T-cell (primary cell): ENCODE measurements at places on chromosomes 4 and X.

GRCh38 chr4:124179506-124180186 lies 532.9 kb downstream of the ANKRD50 start:
- DNase-seq: no peak

- no peak for DNase-seq
Observed at GRCh38 chrX:106672527-106672926, 54.0 kb upstream of the RNF128 start.

DNA sequence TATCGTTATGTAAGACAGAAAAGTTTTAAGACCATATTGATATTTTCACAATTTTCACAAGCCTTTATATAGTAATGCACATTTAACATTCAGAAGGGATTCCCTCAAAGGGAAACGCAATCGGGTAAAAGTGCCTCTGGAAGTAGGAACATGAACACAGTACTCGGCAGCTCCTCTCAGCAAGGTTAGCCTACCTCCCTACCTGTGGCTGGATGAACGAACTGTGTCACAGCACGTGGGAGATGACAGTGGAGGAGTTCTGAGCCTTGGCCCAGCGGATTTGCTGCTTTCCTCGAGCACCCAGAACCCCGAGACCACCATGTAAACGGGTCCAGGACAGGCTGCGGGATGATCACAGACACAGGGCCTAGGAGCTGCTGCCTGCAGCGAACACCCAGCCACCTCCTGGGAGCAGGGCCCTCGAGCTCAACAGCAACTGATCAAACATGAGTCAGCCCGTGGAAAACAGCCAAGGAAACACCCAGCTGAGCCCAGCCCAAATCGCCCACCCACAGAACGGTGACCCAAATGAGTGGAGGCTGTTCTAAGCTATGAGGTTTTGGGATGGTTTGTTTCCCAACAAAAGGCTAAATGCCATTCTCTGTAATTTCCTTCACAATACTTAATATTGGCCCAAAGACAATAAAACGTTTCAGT lies 30.4 kb downstream of the FAT1 start:
- DNase-seq: no peak

- DNase-seq: no peak
Observed at GRCh38 chr4:57640391-57641100, 530.4 kb upstream of the IGFBP7 start.

- no peak for DNase-seq
Observed at GRCh38 chr4:80308466-80308822, 27.1 kb upstream of the CFAP299 start.

DNA sequence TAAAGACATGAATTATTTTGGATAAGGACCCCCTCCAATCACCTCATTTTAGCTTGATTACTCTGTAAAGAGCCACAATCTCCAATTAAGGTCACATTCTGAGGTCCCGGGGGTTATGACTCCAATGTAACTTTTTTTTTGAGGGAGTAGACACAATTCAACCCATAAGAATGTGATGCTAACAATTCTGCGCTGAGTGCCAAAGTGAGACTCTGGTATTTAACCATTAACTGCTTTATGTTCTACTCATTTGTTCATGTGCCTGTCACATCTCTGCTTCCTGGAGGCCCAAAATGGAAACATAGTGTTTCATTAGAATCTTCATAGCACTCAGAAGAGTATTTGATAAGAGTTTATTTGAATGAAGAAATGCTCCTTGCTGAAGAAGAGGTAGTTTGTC lies 234.8 kb downstream of the CPE start:
- DNase-seq: no peak

DNA sequence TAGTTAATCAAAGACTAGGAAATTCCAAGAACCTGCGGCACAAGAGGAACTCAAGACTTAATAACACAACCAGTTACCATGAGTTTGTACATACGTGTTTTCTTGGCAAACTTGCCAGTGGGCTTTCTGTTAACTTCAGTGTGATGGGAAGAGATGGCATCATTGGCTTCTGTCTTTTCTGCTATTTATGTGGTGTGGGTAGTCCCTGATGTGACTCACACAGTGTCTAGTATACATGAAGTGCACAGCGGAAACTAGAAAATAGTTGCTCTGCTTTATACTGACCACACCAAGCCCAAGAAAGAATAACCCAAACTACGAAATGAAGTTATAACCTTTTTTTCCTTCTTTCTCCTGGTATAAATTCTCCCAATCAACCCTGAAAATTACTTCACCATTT lies 24.5 kb downstream of the DAPP1 start:
- DNase-seq: no peak

DNA sequence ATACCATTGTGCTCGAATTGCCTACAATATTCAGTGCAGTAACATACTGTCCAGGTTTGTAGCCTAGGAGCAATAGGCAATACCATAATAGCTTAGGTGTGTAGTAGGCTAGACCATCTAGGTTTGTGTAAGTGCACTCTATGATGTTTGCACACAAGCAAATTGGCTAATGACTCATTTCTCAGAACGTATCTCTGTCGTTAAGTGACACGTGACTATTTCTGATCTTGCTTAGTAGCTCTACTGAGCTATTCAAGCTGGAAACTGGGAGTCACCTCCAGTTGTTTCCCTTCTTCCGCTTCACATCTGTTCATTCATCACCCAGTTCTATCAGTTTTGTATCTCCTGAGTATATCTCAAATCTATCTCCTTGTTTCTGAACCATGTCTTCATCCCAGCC lies 86.1 kb downstream of the HNRNPD start:
- no peak for DNase-seq

DNA sequence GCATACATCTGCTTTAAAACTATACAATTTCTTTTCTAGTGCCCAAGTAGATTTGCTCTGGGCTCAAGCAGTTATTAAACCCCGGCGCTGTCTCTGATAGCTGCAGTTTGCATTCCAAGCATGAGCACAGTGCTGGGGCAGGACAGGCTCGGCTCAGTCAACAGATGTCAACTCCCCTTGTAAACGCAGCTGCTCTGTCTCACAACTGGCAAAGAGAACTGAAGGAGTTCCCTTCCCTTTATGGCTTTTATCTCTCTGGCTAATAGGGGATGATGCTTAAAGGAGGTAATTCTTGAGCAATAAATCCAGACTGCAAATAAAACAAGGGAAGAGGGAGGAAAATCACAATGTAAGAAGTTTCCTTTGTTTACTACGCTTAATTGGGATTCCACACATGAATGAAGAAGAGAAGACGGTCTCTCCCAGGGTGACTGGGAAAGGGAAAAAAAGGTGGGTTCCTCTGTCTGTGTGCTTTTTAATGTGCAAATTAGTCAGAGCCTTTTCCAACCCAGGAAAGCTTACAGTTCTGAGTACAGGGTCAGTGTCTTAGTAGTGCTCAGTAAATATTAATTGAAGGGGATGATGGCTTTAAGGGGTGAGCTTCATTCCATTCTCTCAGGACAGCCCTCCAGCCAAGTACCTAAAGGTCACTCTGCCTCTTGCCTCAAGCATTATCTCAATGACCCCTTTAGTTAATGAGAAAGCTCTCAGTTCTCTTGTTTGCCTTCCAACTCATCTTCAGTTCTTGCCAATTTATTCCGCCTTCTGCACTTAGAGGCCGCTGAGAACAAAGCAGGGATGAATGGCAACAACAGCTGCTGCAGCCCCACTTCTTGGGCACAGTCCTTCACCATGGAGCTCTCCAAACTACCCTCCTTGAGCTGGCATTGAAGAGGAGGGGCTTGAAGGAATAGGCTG lies 155.7 kb upstream of the JADE1 start:
- no peak for DNase-seq

DNA sequence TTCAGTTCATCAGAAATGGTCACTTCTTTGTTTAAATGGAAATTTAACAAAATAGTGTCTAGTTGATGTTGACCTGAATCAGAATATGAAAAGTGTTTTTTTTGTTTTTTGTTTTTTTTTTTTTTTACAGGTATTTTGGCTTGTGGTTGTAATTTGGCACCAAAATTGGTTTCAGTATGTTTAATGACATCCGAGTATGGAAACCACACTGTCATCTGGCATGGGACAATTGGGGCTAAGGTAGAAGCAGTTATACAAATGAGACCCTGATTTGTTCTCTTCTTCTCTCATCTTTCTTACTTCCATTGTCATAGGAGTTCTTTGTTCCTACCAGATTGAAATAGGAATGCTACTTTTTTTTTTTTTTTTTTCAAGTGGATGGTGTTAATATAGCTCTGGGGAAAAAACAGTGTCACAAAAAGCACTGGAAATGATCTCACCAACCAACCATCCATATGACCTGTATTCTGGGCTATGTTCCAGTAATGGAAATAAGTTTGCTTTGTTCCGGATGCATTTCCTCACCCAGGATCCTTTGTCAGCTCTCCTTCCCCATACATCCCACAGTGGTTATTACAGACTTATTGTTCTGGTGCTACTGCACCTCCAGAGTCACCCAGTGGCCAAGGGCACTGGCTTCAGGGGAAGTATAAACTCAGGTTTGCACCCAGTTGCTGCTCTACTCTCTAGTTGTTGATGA lies 95.8 kb downstream of the ATXN3L start:
- DNase-seq: no peak

DNA sequence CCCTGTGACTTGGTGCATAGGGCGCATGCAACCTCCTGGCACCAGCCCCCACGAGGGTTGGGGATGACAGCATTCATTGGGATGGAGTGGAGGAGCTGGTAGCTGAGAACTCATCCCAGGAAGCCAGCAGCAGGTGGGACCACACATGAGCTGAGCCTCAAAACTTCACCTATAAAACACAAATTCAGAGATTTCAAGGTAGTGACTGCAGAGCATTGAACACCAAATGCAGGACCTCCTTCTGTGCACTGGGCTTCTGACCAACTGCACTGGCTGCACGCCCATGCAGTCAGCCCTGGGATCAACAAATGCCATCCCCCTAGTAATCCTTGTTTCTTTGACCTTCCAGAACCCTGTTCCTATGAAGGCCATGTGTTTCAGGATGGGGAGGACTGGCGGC lies 197.8 kb downstream of the FRAS1 start:
- DNase-seq: no peak

DNA sequence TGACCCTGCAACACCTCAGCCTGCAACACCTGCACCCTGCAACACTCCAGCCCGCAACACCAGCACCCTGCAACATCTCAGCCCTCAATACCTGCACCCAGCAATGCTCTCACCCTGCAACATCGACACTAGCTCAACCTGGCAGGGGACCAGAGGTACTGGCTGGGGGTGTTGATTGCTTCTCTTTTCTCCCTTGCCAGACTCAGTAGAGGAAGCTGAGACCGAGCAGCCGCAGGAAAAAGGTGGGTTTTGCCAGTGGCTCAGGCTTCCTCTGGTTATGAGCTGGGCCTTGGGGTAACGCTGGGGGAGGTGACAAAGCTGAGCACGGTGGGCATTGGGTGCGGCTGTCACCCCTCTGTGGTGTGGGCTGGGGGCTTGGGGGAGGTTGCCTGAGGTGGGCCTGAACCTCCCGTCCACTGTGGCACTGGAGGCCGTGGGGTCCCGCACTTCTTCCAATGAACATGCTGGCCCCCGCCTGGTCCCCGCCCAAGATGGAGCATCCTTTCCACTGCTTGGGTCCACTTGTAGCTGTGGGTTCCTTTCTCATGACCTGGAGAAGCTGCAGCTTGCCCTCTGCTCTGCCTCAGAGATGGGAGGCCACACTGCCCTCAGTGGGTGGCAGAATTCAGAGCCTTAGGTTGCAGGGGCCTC lies 26.0 kb downstream of the SH3TC1 start:
- no peak for DNase-seq

DNA sequence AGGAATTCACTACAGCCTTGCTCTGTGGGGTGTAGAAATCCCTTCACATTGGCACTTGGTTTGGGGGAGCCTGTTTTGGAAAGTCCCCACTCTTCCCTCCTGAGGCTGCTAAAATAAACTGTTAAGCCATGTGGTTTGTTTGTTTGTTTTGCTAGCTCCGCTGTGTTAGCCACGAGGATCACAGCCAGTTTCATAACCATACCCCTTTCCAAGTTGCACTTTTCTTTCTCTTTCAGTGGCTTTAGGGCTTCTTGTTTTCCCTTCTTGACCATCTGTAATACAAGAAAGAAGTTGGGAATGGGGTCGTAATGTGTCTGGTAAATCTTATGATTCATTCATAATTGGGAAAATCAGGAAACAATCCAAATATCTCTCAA lies 24.8 kb upstream of the UXT start:
- no peak for DNase-seq

DNA sequence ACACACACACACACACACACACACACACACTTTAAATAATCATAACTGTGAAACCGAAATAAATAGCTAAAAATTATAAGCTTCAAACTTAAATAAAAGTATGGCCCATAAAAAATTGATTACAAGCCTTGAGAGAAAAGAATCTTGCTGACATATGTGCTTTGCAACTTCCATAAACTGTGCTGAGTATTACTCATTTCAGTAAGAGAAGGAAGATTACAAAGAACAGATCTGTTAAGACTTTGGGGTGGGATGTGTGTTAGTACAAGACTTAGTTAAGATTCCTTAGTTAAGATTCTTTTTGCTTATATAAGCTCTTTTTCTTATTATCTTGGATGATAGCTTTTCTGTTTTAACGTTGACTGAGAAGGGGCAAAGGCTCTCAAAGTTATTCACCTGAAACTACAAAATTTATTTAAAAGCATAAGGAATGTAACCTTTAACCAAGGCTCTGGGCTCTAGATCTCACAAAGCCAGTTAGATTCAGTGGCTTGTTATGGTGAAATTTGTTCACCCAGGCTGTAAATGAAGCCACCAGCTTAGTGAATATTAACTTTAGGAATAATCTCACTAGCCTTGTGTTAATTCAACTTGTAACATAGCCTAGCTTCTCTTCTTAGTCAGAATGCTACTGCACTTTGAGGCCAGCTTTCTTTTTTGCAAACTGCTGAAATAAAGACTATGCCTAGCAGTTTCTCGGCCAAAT lies 58.2 kb downstream of the ARSJ start:
- DNase-seq: no peak

GRCh38 chr4:105147553-105148161 lies 981 bp downstream of the TET2 start:
- peak; percentile 7 for DNase-seq

DNA sequence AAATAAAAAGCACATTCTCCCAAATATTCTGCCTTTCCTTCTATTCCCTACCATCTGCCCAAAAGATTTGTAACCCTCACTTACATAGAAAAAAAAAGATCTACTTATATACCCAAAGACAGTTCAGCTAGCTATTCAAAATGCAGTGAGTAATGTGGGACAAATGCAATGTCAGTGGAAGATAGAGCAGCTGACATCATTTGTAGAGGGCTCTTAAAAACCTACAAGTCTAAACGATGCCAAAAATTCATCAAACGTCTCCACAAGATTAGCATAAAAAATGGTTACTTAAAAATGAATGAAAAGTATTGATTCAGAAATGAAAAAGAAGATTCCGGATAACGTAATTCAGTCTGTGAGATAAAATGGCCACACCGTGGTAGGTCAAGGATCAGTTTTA lies 96.5 kb downstream of the ASB9 start:
- no peak for DNase-seq

DNA sequence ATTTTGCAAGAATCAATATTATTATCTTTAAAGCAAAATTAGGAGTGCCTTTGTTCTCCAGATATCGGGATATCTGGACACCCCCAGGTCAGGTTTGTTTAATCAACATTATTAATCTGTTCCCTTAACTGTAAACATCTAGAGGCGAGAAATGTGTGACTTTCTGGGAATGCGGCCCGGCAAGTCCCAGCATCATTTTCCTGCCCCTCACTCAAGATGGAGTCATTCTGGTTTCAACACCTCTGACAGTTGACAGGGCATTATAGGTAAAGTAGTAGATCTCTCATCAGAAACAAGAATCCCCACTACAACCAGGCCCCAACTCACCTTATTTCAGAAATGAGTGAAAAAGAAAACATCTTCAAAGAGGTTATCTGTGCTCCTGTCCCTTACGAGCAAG lies 331.6 kb upstream of the ZFP42 start:
- no peak for DNase-seq
